Foreskin keratinocyte (primary cell): ENCODE measurements at places on chromosomes 13 and 19.

DNA sequence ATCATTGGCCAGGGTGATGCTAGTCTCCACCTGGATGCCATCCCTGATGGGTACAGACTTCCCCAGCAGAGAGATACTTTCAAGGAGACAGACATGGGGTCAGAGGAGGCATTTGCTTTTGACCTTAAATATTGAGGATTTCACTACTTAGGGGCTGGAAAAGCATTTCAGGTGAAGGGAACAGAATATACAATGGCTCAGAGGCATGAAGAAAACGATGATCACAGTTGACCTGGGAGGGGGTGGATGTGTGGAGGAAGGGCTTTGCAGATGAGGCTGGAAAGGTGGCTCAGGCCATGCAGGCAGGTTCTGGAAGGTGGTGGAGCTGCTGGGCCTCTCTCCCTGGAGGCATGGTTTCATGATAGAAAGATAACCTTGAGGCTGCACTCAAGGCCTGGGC is 3.9 kb downstream of the MATK start:
- DNase-seq, result no peak

DNA sequence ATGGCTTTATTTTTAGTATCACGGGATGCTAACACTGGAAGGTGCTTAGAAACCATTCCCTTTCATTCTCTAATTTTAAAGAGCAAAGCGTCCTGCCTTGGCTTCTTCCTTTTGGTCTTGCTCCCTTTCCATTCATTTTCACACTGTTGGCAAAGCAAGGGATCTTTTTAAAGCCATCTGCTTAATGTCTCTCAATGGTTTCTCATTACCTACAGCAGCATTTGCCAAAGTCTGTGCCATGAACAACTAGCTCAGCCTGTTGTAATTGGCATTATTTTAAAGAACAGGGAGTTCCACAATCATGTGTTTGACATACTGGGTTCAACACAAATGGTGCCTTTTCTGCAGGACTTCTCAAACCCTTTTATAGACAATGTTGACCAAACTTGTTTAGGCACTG is 444.3 kb downstream of the GPC6 start:
- DNase-seq, result no peak

DNA sequence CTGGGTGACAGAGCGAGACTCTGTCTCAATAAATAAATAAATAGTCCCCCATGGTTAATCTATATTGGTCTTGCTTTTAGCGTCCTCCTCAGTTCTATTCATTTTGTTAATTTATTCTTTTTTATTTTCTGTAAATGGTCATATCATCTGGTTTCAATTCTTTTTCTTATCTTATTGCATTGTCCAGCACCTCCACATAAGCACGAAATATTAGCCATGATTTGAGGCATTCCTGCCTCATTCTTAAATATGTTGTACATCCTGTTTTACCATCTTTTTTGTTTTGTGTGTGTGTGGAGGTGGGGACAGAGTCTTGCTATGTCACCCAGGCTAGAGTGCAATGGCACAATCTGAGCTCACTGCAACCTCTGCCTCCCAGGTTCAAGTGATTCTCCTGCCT is 24.6 kb upstream of the CCDC124 start:
- no peak for DNase-seq

DNA sequence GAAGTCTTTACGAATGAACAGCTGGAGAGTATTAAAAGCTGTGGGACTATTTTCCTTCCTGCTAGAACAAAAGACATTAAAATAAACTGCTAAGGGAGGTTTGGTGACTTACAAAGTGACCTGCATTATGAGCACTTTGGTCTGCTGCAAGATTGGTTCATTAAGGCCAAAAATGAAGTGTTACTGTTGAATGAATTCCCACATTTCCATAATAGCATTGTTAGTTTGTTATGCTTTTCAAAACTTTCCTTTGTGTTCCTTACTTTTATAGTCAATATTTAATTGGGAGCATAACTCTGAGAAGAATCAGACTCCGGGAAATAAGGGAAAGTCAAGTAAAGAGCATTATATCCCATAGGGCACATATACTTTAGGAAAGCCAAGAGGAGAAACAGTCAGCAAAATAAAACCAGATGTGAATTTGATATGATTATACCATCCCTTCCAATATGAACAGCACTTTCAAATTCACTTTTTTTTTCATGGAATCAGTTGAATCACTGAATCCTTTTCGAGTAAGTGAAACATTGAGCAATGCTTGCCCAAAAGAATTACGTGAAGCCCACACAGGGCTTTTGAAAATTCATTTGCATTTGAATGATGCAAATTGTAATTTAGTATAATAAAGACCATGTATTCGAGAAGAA is 112.6 kb downstream of the KCTD12 start:
- DNase-seq, result no peak

DNA sequence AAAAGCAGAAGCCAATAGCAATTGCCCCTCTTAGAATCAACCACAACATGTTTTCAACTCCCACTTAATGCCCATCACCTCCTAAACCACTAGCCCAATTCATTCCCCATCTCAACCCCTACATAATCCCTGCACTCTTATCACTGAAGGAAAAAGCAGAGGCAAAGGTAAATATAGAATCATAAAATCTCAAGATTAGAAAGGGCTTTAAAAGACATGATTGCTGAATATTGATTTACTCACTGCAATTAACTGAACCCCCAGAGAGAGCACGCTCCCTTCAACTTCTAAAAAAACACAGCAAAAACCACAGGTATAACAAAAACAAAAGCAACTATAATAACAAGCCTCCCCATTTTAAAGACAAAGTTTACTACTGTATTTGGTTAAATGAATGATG is 15.1 kb upstream of the POU4F1 start:
- no peak for DNase-seq

DNA sequence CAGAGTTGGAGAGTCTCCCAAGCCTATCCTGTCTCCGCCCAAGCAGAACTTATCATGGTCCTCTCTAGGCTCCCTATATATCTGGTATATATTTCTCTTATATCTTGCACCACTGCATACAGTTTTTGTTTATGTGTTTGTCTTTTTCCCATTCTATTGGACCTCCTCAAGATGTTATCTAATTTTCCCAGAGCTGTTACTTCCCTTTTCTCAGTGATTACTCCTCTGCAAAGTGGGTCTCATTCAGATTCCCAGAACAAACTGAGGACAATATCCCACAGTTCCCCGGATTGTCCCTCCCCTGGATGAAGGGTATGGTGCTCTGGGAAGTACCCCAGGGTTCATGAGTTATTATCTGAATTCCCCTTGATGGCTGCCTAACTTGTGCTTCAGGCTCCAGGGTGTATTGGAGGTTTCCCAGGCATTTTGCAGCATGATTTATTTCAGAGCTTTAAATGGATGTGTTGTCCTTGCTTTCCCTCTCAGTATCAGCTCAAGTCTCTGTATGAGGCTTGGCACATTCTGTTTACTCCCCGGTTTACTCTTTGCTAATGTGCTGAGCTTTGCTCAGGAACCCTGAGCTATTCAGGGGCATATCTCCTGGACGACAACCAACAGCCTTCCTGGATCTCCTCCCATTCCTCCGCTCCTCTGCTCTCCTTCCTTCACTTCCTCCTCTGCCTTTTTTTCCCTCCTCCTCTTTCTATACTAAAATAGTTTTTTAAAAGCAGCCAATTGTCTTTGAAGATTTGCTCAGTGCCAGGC is 329.3 kb downstream of the SPRY2 start:
- no peak for DNase-seq

DNA sequence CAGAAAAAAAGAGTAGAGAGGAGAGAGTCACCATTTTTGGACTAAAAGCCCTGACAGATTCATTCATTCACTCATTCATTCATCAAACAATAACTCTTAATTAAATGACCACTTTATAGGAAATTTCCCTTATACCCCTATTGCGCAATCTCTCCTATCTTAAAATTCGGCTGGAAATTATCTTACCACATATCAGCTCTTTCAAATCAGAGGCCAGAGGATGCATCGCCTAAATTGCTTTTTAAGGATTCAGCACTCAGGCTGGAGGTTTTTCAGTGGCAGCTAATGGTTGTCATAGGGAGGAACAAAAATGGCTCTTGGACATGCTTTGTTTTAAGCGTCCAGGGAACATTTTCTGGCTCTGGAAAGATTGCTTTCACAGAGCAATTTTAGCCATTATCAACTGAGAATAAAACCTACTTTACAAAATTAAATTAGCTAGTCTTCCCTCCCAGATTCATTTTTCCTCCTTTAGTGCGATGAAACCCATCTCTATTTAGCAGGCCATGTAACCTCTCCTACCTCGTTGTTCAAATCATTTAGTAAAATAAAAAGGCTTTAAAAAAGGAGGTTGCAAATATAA is 115.2 kb downstream of the OLFM4 start:
- DNase-seq, result no peak

DNA sequence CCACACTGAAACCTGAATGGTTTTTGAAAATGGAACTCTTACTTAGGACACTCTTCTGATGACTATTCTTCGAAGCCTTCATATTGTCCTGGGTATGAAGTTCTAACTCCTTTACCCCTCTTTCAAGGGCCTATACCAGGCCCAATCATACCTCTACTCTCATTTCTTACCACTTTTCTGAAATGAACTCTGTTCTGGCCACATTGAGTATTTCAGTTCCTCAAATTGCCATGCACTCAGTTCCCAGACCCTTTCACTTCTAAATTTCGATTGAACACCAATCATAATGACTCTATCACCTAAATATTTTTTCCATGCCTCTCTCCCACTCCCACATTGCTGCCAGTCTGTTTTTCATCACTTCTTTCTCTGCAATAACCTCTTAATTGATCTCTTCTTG is 53.7 kb downstream of the LACC1 start:
- no peak for DNase-seq

DNA sequence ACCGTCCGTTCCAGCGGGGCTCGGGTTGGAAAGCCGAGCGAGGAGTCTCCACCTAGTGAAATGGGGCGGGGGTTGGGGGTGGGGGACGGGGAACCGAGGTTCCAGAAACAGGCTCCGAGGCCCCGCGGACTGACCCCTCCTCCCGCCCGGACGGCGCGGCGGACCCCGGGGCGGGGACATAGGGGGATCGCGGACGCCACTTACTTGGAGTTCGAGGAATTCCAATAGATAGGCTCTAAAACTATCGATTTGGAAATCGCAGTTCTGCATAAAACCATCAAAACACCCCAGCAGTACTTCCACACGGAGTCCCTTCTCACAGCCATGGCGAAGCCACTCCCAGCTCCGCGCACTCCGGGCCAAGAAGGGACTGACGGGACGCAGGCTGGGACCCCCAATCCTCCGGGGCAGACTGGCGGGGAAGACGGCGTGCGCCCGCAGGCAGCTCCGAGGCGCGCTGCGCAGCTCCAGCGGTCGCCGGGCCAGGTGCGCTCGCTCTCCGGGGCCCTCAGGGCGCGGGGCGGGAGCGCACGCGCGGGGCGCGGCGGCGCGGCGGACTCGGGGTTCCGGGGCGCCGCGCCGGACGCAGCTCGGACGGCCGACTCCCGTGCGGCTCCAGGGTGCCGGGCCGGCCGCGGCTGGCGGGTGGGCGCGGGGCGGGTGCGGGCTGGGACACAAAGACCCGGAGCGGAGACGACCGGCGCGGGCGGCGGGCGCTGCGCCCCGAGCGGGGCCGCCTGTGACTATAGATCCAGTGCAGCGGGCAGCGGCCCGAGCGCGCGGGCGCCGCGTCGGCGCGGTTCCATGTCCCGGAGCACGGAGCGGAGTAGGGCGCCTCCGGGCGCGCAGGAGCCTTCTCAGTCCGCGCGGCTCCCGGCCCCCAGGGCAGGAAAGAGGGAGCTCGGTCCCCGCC is 567 bp downstream of the EFNB2 start:
- no peak for DNase-seq

- DNase-seq, result no peak
Measured at GRCh38 chr19:13094106-13094504, 8.6 kb downstream of the LYL1 start.
